ENCODE measurements at places on chromosomes 2 and 18. TPM values are rescaled to one million over a fixed set of nuclear protein-coding genes. Genes with fewer than 3 reads are reported as not detected.

DNA sequence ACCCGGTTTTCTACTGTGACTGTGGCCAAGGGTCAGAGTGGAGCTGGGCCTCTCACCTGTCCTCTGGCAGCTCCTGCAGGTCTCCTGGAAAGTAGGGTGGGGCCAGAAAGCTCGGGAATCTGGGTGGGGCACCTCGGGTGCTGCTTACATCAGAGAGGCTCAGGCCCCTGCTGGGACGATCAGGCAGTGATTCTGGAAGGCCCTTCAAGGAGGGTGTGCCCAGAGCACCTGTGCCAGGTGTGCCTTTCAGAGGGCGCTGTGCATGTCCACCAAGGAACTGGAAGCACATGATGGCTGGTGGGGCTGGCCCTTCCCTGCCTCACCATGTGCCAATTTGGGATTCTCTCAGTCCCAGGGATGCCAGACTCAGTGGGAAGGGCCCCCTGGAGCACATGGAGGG lies 44.0 kb downstream of the ATP6V1C2 start:
- no peak for DNase-seq
- no peaks in the 10 kb centered on the region for H3K27me3 ChIP-seq

GRCh38 chr2:195533771-195534642 lies 123.0 kb upstream of the SLC39A10 start:
- H3K4me1 ChIP-seq = peaks cover 52% of the 10 kb centered on the region
- no peaks in the 10 kb centered on the region for H3K36me3 ChIP-seq
- DNase-seq = peak; percentile 52
- H3K27me3 ChIP-seq = no peaks in the 10 kb centered on the region

DNA sequence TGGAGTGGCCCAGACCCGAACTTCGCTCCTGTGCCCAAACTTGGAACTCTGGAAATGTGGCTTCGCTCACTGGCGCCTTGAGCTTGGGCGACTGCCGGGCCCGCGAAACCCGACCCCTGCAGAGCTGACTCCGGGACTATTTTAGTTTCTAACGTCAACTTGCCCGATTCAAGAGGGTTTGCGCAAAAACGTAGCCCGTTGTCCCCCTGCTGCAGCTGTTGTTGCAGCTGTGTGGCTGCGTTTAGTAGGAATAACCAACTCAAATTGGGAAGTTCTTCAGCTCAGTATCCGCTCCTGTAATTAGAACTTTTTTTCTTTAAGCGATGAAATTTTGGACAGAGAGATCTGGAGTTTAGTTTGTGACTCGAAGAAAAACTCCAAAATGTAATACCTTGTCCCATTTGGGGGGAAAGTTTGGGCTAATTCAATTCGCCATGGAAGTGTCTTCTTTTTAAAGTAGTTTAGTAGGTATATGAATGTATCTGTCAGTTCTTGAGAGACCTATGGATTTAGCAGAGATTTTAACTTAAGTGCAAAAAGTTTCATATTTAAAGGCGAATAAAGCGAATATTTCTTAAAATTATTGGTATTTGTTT lies 559 bp downstream of the MYL12A start:
- peaks cover 21% of the 10 kb centered on the region for H3K36me3 ChIP-seq
- DNase-seq = peak; percentile 17
- no peaks in the 10 kb centered on the region for H3K27me3 ChIP-seq
- peak overlapping the region; percentile 92 for H3K27ac ChIP-seq
- peaks cover 38% of the 10 kb centered on the region for H3K4me1 ChIP-seq
- peak overlapping the region; percentile 84 for H3K4me3 ChIP-seq

- no peaks in the 10 kb centered on the region for H3K4me1 ChIP-seq
- H3K27me3 ChIP-seq = no peaks in the 10 kb centered on the region
- no peak for DNase-seq
- H3K4me3 ChIP-seq = no peak overlapping the region
- no peaks in the 10 kb centered on the region for H3K36me3 ChIP-seq
Measured at GRCh38 chr2:67631483-67631882, 234.3 kb downstream of the ETAA1 start.

GALR1 gene
- not detected for total RNA-seq
